ENCODE measurements at places on chromosomes 12 and 14.

DNA sequence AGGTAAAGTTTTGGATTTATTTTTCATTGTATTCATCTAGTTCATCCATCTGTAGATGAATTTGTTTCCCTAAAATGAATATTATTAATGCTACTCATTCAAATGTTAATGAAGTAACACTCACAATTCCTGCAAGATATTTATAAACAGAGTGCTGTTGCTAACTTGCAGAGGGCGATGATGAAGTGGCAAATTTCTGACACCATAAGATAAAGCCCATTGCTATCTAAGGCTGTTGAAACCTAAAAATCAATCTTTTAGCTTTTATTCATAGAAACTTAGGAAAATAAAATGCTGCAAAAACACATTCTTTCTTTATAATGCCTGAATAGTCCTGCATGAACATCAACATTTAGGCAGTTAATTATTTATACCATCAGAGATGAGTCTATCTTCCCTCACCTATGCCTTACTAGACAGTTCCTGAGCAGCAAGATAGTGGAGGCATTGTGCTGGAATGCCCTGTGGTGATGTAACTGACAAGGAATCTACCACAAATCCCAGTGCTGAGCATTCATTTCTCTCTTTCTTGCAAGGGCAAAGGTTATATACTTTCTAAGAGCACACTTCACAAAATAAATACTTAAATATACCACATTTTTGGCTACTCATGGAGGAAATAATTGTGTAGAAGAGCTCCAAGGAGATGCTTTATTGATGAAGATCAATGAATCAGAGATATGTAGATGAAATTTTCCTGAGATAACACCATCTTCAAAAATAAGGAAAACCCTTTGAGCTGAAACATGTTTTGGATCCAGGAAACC, 57.6 kb downstream of the LMNTD1 start:
- DNase-seq, result no peak

- DNase-seq, result no peak
These were observed 403 bp downstream of the ATN1 start for GRCh38 chr12:6928022-6928702.

GRCh38 chr14:39739796-39740195, 307.6 kb upstream of the FBXO33 start:
- no peak for DNase-seq

DNA sequence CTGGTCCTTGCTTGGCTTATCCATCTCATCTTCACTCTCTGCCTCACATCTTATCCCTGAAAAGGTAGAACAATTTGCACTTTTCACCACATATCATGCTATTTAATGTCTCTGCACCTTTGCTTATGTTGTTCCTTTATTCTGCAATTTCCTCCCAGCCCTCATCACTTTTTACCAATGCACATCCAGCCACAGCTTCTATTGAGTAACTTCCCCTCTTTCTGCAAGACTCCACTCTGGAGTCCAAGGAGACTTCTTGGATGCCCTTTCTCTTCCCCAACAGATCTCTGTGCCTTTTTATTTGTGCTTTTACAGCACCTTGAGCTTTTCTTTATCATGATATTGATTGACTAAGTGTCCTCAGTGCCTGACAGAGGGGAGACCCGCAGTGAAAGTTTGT, 797.1 kb downstream of the VRK1 start:
- DNase-seq, result no peak

- DNase-seq, result no peak
These were observed at the start of gene C14orf180 for GRCh38 chr14:104579507-104579906. Gene C14orf180, plus strand, starts transcription at chr14:104579764. Its CDS starts 6,667 bp downstream, at chr14:104586431.

- DNase-seq, result no peak
These were observed 30.2 kb upstream of the EAPP start for GRCh38 chr14:34569750-34570149.

DNA sequence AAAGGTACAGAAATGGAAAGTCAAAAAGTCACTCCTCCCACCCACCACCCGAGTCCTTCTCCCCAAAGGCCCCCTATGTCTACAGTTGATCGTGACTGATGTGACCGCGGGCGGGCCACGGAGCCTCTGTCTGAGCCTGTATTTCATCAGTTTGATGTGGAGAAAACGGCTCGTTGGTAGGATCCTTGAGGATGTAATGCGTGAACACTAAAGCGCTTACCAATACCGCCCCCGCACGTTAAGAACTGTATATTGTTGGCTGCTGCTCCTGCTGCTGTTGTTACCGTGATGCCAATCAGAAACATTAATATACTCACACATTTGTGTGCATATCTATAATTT, 24.6 kb upstream of the UBC start:
- no peak for DNase-seq

- no peak for DNase-seq
These were observed 116.0 kb downstream of the NRXN3 start for GRCh38 chr14:78286210-78286609.

GRCh38 chr14:59788176-59788575, 82.4 kb downstream of the RTN1 start:
- DNase-seq, result no peak

GRCh38 chr14:91484186-91484585, 25.9 kb downstream of the PPP4R3A start:
- DNase-seq, result no peak

DNA sequence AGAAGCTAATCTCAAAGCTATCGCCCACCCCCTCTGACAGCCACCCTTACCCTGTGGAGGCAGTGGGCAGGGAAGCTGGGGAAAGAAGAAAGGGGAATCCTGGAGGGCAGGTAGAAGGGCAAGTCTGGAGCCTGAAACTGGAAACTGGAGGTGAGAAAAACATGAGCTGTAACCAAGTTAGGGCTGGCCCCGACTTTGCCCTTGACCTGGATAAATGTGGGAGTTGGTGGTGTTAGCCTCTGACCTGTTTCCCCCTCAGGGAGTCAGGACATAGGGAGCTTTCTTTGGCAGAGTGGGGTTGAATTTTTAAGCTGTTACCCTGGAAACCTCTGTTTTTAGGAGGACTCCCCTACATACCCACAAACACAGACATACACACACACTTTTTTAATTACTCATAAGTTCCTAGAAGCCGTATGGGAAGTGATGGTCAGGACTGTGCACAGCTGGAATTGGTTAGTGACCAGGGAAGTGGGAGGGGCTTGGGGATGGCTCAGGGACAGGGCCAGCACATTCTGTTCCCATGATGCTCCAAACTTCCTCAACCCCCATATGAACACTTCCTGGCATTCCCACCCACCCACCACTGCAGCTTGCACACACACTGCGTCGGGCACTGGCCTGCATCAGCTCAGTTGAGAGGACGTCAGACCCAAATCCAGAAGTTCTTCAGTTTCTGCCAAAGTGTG, 5.0 kb upstream of the MMP19 start:
- DNase-seq, result no peak

DNA sequence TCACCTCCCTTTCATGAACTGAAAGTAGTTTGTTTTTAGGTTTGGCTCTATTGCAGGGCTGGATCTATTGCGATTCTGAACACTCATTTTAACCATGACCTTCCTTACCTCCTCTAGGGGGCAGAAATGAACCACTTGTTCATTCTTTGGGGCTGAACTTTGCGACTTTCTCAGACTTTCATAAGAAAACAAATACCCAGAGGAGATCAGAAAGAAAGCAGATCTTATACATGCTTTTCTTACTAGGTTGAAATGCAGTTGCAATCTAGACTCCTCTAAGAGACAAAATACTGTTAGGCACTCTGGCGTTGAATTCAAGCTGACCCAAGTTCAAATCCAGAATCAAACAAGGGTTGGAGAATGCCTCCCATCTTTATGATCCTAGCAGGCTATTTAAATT, 32.6 kb upstream of the PLEKHG3 start:
- no peak for DNase-seq
